Liver (tissue), 10 donors: ENCODE measurements at places on chromosomes 5 and 9. TPM values are rescaled to one million over a fixed set of nuclear protein-coding genes. Genes with fewer than 3 reads are reported as not detected.
A peak's percentile ranks its signal among the peaks of the same experiment; 100 is the strongest.

DNA sequence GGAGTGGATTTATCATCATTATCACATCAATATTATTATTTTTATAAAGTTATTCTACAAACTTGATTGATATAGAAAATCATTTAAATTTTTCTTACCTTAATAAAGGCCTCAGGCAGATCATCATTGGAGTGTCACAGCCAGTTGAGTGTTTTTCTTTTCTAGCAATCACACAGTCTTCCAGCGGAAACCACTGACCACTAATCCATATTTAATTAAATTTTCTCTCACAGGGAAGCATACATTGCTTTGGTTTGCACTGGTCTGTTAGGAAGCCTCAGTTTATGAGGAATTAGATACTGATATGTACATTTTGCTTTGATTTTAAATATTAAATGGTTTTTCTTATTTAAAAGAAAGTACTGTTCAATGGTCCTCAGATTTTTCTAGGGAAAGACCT is 6.7 kb downstream of the SPZ1 start:
- no peaks in the 10 kb centered on the region for H3K36me3 ChIP-seq
- no peaks in the 10 kb centered on the region for H3K27me3 ChIP-seq
- H3K4me3 ChIP-seq = no peak overlapping the region
- H3K4me1 ChIP-seq = no peaks in the 10 kb centered on the region

DNA sequence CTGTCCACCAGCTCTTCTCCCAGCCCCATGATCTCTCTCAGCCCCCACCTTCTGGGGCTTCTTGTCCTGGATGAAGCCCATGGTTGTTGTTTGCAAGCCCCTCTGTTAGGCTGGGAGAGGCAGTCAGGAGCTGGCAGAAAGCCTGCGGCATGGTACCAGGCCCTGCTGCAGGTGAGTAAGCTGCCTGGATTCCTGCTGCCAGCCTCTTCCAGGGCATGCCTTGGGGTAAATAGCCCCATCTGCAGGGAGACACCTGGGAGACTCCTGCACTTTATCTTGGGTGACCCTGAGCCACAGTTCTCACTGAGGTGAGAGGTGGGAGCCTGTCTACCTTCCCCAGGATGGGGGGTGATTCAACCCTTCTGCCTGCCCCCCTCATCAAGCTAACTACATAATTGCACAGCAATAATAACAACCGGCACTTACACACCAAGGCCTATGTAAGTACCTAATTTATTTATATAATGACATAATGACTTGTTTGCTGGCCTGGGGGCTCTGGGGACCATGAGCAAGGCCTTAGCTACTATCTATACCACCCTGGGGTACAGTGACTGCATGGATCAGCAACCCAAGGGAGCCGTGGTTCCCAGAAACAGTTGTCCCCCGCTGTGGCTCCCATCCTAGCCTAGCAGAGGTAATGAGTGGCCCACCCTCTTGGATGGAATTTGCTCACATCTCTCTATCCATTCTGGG is 116.0 kb downstream of the PSD2 start:
- no peaks in the 10 kb centered on the region for H3K4me1 ChIP-seq
- peak; percentile 26 for DNase-seq
- no peaks in the 10 kb centered on the region for H3K36me3 ChIP-seq
- H3K27me3 ChIP-seq = no peaks in the 10 kb centered on the region
- H3K27ac ChIP-seq = no peak overlapping the region
- no peak overlapping the region for H3K4me3 ChIP-seq

The RELL2 gene
- total RNA-seq = 1.3 TPM

- peaks cover 18% of the 10 kb centered on the region for H3K4me1 ChIP-seq
- no peaks in the 10 kb centered on the region for H3K27me3 ChIP-seq
- H3K27ac ChIP-seq = no peak overlapping the region
- no peak overlapping the region for H3K4me3 ChIP-seq
- no peaks in the 10 kb centered on the region for H3K36me3 ChIP-seq
These were observed 21.1 kb upstream of the UBAP2 start for GRCh38 chr9:34069831-34070230.

DNA sequence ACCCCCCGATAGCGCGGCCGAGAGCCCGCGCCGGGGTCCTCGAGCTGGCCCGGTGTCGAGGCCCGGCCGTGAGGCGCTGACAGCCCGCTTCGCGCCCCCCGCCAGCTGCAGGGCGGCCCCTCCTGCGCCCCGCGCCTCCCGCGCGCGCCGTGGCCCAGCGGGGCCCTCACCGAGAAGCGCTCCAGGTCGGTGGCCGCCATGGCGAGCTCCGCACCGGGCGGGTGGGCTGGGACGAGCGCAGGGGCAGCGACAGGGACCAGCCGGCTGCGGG is 166 bp downstream of the SEPTIN8 start:
- H3K27ac ChIP-seq = no peak overlapping the region
- no peak for DNase-seq
- H3K36me3 ChIP-seq = no peaks in the 10 kb centered on the region
- no peaks in the 10 kb centered on the region for H3K27me3 ChIP-seq
- H3K4me1 ChIP-seq = peaks cover 24% of the 10 kb centered on the region

GRCh38 chr5:54390539-54391031 is 64.9 kb upstream of the HSPB3 start:
- no peak overlapping the region for H3K4me3 ChIP-seq
- no peaks in the 10 kb centered on the region for H3K36me3 ChIP-seq
- no peak for DNase-seq
- no peak overlapping the region for H3K27ac ChIP-seq
- no peaks in the 10 kb centered on the region for H3K27me3 ChIP-seq

The LRRC19 gene
- 2.0 TPM for total RNA-seq

- H3K36me3 ChIP-seq = no peaks in the 10 kb centered on the region
- H3K4me3 ChIP-seq = no peak overlapping the region
- H3K27me3 ChIP-seq = no peaks in the 10 kb centered on the region
These were observed 4.8 kb upstream of the ST6GALNAC4 start for GRCh38 chr9:127921557-127922120.

The ANGPTL2 gene
- total RNA-seq = 0.93 TPM

The PCDHB11 gene
- 0.33 TPM for total RNA-seq

- no peak overlapping the region for H3K27ac ChIP-seq
- no peaks in the 10 kb centered on the region for H3K4me1 ChIP-seq
- no peaks in the 10 kb centered on the region for H3K36me3 ChIP-seq
- no peak overlapping the region for H3K4me3 ChIP-seq
These were observed 23.5 kb upstream of the IFNE start for GRCh38 chr9:21505425-21506179.

GRCh38 chr5:5483880-5484598 is 61.6 kb downstream of the ICE1 start:
- no peaks in the 10 kb centered on the region for H3K27me3 ChIP-seq
- no peaks in the 10 kb centered on the region for H3K4me1 ChIP-seq
- DNase-seq = no peak
- no peak overlapping the region for H3K4me3 ChIP-seq

GRCh38 chr9:18673179-18673578 is 199.2 kb downstream of the ADAMTSL1 start:
- no peaks in the 10 kb centered on the region for H3K27me3 ChIP-seq
- no peaks in the 10 kb centered on the region for H3K4me1 ChIP-seq
- H3K36me3 ChIP-seq = no peaks in the 10 kb centered on the region
- no peak overlapping the region for H3K4me3 ChIP-seq

The CAMK2A gene
- total RNA-seq = not detected

GRCh38 chr5:54363669-54364068 is 53.3 kb upstream of the ARL15 start:
- H3K27ac ChIP-seq = no peak overlapping the region
- peaks cover 4% of the 10 kb centered on the region for H3K4me1 ChIP-seq
- H3K4me3 ChIP-seq = no peak overlapping the region

DNA sequence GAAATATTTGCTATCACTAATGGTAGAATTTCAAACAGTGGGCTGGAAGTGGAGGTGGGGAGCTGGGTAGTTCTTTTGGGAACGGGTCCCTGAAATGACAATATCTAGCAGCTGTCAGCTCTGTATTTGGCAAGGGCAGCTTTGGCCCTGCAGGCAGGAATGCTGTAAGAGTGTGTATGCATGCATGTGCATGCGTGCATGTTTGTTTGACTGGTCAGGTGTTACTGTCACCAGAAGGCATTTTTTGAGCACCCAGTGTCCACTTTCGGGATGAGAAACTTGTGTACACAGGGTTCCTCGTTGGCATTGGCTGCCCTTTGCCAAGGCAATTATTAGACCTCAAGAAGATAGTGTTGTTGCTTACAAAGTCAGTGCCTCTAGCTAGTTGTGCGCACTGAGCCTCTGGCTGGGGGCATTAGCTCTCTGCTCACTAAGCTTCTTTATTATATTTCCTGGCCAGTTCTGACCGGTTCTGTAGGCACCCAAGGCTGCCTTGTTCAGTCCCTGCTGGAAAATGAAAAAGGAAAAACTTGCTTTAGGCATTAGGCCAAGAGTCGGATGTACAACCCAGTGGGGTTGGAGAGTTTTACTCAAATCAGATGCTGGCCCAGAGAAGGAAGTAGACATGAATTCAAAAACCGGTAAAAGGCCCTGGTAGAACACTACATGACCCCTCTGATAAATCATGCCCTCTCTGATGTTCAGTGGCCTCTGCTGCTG is 2.0 kb downstream of the CYFIP2 start:
- H3K4me1 ChIP-seq = peaks cover 5% of the 10 kb centered on the region
- H3K4me3 ChIP-seq = no peak overlapping the region
- H3K36me3 ChIP-seq = no peaks in the 10 kb centered on the region

- H3K4me3 ChIP-seq = no peak overlapping the region
- H3K27me3 ChIP-seq = no peaks in the 10 kb centered on the region
- H3K27ac ChIP-seq = no peak overlapping the region
- no peaks in the 10 kb centered on the region for H3K4me1 ChIP-seq
These were observed 48.4 kb upstream of the EPB41L4B start for GRCh38 chr9:109369285-109369684.

- no peak overlapping the region for H3K27ac ChIP-seq
- peak; percentile 21 for DNase-seq
- no peaks in the 10 kb centered on the region for H3K36me3 ChIP-seq
- H3K27me3 ChIP-seq = no peaks in the 10 kb centered on the region
- H3K4me1 ChIP-seq = no peaks in the 10 kb centered on the region
These were observed 274.6 kb upstream of the IRX2 start for GRCh38 chr5:3026099-3026498.

GRCh38 chr9:105678163-105678562 is 15.9 kb downstream of the TAL2 start:
- no peaks in the 10 kb centered on the region for H3K27me3 ChIP-seq
- no peak for DNase-seq
- H3K4me3 ChIP-seq = no peak overlapping the region
- H3K36me3 ChIP-seq = no peaks in the 10 kb centered on the region

- no peak overlapping the region for H3K27ac ChIP-seq
- no peaks in the 10 kb centered on the region for H3K27me3 ChIP-seq
- H3K36me3 ChIP-seq = no peaks in the 10 kb centered on the region
- H3K4me3 ChIP-seq = no peak overlapping the region
These were observed 3.8 kb downstream of the MTMR12 start for GRCh38 chr5:32308946-32309345.

DNA sequence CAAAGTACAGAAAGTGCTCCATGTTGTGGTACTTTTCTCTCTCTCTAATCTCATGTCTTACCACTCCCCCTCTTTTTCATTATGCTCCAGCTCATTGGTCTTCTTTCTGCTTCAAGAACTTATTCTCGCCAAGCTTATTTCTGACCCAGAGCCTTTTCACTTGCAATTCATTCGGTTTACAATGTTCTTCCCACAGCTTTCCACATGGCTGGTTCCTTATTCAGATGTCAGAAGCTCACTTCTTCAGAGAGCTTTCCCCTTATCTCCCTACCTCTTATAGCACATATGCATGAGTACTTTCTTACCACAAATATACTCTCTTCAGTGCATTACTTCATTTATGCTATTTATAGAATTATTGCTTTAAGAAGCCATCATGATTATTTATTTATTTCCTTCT is 338.8 kb upstream of the ATP10B start:
- DNase-seq = no peak
- no peaks in the 10 kb centered on the region for H3K4me1 ChIP-seq
- H3K27me3 ChIP-seq = no peaks in the 10 kb centered on the region
- H3K27ac ChIP-seq = no peak overlapping the region

DNA sequence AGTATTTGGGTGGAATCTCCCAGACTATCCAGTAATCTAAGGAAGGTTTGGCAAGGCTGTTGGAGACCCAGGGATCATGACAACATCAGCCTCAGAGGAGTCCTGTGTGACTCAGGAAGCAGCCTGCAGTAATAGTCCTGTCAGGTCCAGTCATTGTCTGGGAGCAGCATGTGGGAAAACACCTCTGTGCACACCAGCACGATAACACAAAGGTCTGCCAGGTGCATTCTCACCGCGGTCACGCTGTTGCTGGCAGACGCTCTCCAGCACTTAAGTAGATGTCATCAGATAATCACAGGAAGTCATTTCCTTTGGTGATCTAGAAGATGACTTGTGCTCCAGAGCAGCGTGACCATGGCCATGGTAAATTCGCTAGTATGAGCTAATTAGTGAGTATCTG is 99.2 kb upstream of the IQGAP2 start:
- peaks cover 33% of the 10 kb centered on the region for H3K4me1 ChIP-seq
- peak overlapping the region; percentile 61 for H3K27ac ChIP-seq
- H3K27me3 ChIP-seq = no peaks in the 10 kb centered on the region
- no peaks in the 10 kb centered on the region for H3K36me3 ChIP-seq

GRCh38 chr5:106940301-106940846 is 730.4 kb downstream of the EFNA5 start:
- H3K36me3 ChIP-seq = no peaks in the 10 kb centered on the region
- no peak overlapping the region for H3K27ac ChIP-seq
- no peaks in the 10 kb centered on the region for H3K4me1 ChIP-seq
- no peaks in the 10 kb centered on the region for H3K27me3 ChIP-seq
- H3K4me3 ChIP-seq = no peak overlapping the region

DNA sequence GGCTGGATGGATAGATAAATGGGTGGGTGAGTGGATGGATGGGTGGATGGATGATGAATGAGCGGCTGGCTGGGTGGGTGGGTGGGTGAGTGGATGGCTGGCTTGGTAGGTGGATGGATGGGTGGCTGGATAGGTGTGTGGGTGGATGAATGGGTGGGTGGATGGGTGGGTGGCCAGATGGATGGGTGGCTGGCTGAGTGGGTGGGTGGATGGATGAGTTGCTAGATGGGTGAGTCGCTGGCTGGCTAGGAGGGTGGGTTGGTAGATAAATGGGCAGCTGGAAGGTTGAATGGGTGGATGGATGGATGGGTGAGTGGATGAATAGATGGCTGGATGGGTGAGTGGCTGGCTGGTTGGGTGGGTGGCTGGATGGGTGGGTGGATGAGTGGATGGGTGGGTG is 27.9 kb upstream of the CEP72 start:
- H3K27ac ChIP-seq = no peak overlapping the region
- H3K4me1 ChIP-seq = no peaks in the 10 kb centered on the region
- no peaks in the 10 kb centered on the region for H3K36me3 ChIP-seq
- no peaks in the 10 kb centered on the region for H3K27me3 ChIP-seq
- DNase-seq = no peak
- no peak overlapping the region for H3K4me3 ChIP-seq

- no peaks in the 10 kb centered on the region for H3K27me3 ChIP-seq
- peaks cover 7% of the 10 kb centered on the region for H3K36me3 ChIP-seq
- H3K4me3 ChIP-seq = no peak overlapping the region
- H3K4me1 ChIP-seq = peaks cover 91% of the 10 kb centered on the region
- H3K27ac ChIP-seq = peak overlapping the region; percentile 81
These were observed 24.0 kb upstream of the TNIP1 start for GRCh38 chr5:151104795-151105194.

GRCh38 chr9:86186696-86187095 is 72.8 kb downstream of the C9orf153 start:
- H3K36me3 ChIP-seq = no peaks in the 10 kb centered on the region
- no peaks in the 10 kb centered on the region for H3K27me3 ChIP-seq
- H3K4me1 ChIP-seq = no peaks in the 10 kb centered on the region
- DNase-seq = no peak

The TMEM215 gene
- total RNA-seq = not detected
